ENCODE measurements at places on chromosomes 16 and 17.

DNA sequence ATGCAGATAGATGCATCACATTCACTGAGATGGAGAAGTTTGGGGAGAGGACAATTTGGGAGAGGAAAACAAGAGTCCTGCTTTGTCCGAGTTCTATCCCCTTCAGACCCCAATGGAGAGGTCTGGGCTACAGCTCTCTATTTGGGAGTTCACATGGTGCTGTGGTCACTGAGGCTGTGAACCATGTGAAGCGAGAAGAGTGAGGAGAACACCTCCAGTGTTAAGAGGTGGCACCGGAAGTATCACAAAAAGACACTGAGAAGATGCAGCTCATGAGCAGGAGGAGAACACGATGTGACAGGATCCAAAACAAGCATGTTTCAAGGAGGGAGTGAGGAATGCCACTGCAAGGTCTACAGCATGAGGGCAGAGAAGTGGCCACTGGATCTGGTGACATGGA is 39.7 kb downstream of the PIK3R5 start:
- no peak for DNase-seq

DNA sequence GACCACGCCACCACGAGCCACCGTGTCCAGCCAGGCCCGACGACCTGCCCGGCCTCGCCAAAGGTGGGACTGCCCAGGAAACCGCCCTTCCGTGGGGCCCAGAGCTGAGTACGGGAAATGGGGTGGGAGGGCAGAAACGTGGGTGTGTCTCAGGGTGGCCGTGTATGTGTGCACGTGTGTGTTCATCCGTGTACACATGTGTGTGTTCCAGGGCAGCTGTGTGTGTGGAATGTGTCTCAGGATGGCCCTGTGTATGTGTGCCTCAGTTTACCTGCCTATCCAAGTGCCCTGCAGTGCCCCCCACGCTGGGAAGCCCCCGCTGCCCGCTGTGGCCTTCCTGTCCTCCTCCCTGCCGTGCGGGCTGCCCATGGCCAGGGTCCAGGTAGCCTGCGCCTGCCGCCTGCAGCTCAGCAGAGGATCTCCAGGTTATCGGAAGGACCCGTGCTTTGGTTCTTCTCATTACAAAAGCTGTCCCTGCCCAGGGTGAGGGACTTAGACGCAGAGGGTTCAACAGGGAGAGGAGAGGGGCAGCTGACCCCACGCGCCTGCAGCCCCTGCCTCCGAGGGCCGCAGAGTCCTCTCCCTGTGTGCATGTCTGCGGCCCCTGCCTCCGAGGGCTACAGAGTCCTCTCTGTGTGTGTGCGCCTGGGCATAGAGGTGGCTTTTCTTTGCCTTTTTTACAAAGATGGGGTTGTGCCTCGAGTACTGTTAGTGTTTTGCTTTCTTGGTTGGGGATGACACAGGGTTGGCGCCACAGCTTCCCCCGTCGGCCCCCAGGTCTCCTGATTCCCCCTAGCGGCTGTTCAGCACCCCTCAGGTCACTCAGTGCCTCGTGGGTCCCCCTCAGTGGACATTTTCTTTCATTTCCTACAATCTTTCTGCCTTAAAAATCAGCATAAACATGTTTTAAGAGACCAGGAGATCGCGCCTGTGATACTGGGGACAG is 23.6 kb downstream of the ZNF469 start:
- no peak for DNase-seq

- no peak for DNase-seq
Measured at GRCh38 chr17:28749516-28750177, 5.8 kb downstream of the TRAF4 start.

GRCh38 chr16:3592559-3592958 is 15.4 kb upstream of the NLRC3 start:
- no peak for DNase-seq

GRCh38 chr17:33976831-33977230 is 278.3 kb upstream of the CCL2 start:
- DNase-seq, result no peak

DNA sequence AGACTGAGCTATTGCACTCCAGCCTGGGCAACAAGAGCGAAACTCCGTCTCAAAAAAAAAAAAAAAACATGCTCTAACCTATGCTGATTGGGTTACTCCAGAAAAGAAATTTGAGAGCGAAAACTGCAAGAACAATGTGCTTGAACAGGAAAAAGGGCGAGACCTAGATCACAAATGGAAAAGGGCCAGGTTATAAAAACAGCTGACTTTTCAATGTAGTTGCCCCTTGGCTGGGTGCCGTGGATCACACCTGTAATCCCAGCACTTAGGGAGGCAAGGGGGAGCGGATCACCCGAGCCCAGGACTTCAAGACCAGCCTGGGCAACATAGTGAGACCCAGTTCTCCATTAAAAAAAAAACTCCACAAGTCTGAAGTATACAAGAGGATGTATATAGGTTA is 48.8 kb downstream of the MRM3 start:
- no peak for DNase-seq

DNA sequence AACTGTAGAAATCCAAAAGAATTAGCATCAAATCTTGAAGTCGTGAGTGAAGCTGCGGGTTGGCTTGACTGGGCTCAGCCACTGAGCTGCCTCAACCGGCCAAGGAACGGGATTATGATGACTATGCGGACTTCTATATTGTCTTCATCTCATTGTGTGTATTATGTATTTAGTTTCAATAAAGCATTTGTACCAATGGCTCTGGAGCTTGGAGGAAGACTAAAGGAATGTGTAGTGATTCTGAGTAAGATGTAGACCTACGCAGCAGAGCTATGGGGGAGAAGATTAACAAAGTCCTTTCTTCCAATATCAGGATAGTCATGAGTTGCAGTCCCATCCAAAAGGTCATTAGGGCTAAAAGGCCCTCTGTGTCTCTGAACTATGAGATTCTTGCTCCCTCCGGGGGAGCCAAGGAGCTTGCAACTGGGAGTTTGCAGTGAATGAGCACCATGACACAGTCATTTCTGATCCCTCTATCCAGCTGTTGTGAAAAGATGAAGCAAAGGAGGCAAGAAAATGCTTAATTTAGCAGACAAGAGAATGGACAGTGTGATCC is 8.3 kb downstream of the EME1 start:
- no peak for DNase-seq

- no peak for DNase-seq
Measured at GRCh38 chr16:22660441-22661160, 149.9 kb downstream of the NPIPB5 start.

DNA sequence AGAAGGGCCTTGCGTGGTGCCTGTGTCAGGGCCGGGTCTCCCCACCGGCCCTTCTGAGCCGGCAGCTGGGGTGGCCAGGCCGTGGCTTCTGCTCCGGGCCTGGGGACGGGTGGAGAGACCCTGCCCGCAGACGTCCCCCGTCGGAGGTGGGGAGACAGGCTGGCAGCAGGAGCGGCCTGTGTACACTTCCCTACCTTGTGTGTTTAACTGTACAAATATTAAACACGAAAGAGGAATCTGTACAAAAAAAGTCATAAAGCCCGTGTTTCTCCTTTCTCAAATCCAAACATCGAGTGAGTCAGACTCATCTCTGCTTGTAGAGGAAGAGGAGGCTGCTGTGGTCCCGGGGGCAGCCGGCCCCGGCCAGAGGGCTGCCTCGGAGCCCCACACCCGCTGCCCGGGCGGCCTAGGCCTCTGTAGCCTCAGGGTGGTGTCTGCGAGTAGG is 2.0 kb downstream of the CACNA1H start:
- no peak for DNase-seq
